ENCODE measurements at places on chromosomes 2 and 18. TPM values are rescaled to one million over a fixed set of nuclear protein-coding genes. Genes with fewer than 3 reads are reported as not detected.

DNA sequence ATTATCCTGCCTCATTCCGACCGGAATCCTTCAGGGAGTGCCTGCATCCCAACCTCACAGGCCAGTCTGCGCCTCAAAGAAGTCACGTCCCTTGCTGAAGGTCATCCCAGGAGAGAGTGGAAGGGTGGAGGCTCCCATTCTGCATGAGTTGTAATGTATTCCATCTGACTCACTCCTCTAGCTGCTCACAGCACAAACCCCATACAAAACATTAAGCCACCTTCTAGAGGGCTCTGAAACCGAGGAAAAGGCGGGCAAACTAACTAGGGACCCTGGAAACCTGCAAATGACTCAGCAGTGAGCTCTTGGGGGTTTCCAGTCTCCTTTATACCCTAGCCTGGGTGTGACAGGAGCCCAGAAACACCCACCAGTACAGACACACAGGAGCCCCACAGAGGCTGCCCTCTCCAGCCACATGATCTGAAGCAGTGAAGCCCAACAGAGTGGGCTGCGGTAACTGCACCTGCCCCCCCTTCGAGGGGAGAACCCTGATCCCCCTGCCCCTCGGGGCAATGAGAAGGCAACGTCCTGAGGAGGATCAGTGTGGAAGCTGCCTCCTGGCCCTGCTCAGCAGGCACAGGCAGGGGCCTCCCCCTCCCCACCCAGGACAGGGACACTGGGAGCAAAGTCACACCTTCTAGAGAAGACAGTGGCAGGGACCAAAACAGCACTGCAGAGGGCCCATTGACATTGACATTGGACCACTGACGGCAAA lies 69.3 kb upstream of the SNTG2 start:
- DNase-seq = no peak

- DNase-seq = peak; percentile 72
Observed at GRCh38 chr18:59717291-59717690, 20.1 kb upstream of the CCBE1 start.

Gene PRR30
- not detected for total RNA-seq

Gene NEB
- total RNA-seq = 1,145 TPM

Gene ATP6V1B1
- 1.7 TPM for total RNA-seq

DNA sequence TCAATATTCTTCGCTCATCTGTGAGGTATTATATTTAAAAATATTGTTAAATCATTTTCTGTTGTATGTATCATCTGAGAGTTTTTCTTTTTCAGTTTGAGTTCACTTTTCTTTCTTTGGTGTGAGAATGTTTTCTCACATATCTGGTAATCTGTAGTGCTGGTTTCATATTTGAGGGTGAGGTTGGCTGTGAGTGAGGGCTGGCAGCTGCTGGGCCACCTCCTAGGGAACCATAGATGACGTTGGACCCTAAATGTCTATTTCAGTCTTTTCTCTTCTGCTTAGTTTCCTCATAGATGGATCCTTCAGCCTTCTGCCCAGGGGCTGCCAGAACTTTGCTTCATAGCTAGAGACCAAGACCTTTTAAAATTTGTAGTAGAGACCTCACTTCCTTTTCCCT lies 33.5 kb downstream of the MGAT5 start:
- DNase-seq = peak; percentile 28

Gene ACTG2
- total RNA-seq = not detected

GRCh38 chr2:66813976-66814375 lies 379.1 kb downstream of the MEIS1 start:
- DNase-seq = no peak

GRCh38 chr2:128769457-128770142 lies 450.9 kb upstream of the HS6ST1 start:
- DNase-seq = no peak

DNA sequence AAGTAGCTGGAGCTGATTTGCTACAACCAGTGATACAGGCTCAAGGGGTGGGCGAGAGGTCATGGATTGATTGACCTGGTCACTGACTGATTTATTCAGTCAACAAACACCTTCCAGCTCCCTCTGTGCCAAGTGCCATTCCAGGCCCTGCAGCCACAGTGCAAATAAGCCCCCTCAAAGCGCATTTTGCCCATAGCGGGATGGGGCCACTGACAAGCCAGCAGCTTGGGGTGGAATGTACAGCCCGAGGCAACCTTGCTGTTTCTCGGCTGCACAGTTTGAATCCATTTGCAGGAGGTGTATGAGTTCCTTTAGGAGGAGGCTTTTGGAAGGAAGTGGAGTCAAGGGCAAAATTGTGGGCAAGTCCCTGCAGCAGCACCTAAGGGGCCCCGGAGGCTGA lies 235.2 kb downstream of the TPGS2 start:
- no peak for DNase-seq

Gene AFF3
- not detected for total RNA-seq

GRCh38 chr18:26046419-26047077 lies 43.9 kb downstream of the SS18 start:
- no peak for DNase-seq

DNA sequence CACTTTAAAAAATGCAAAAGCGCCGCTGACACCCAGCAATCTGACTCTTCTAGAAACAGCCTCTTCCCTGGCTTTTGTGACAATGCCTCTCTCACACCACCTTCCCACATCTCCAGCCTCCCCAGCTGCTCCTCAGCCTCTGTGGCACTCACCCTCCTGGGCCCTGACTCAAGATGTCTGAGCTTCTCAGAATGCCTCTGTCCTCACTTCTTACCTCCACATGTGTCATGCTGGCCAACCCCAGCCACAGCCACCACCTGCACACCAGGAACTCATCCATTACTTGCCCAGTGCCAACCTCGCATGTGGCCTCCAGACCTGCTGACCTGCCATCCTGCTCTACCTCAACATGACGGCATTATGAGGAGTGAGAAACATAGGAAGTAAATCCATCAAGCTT lies 249.8 kb upstream of the RAB6C start:
- no peak for DNase-seq

DNA sequence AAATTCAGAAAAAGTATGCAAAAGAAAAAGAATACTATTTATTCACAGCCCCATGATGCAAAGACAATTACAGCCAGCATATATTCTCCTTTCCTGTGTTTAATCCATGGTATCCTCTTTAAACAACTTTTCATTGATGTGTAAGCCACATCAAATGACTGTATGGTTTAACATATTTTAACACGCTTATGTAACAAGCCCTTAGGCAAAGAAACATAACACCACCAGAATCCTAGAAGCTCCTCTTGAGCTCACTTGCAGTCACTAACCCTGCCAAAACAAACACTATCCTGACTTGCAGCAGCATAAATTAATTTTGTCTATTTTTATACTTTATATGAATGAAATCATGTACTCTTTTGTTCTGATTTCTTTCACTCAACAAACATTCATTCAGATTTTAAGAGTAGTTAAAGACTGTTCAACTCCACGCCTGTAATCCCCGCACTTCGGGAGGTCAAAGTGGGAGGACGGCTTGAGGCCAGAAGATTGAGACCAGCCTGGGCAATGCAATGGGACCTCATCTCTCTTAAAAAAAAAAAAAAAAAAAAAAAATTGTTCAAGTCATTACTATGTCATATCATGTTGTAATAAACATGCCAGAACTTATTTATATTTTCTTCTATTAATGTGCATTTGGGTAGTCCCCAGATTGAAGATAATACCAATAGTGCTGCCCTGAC lies 226.3 kb downstream of the NBAS start:
- DNase-seq = peak; percentile 27

Gene FBXO36
- 1.5 TPM for total RNA-seq

GRCh38 chr2:218041302-218042168 lies 27.5 kb upstream of the RUFY4 start:
- DNase-seq = no peak

- DNase-seq = peak; percentile 65
Observed at GRCh38 chr2:172448544-172449267, 21.3 kb downstream of the ITGA6 start.

DNA sequence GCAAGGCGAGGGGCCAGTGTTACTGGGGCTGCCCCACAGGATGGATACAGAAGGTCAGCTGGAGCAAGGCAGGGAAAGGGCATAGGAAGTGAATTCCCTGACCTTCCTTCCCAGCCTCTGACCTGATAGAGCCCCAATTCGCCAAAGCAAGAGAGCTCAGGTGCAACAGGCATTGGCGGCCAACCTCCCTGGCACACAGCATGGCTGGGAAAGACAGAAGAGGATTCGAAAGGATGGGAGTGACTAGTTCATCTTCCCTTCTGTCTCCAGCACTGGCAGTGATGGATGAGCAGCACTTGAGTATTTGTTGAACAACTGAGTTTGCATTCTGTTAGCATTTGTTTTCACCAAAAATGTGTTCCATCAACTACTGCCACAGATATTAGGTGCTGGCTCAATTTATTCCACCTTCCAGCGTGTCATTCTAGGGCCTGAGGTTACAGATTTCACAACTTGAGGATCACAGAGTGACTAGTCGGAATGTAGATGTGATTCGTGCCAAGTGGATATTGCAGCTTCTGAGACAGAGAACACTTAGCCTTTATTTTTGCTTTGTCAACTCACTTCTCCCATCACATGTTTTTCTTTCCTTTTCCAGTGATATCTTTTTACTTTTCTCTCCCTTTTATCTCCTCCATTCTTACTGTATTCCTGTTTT lies 6.2 kb downstream of the COPS8 start:
- peak; percentile 60 for DNase-seq
